ENCODE measurements at places on chromosomes 11 and 22.
A peak's percentile ranks its signal among the peaks of the same experiment; 100 is the strongest.

DNA sequence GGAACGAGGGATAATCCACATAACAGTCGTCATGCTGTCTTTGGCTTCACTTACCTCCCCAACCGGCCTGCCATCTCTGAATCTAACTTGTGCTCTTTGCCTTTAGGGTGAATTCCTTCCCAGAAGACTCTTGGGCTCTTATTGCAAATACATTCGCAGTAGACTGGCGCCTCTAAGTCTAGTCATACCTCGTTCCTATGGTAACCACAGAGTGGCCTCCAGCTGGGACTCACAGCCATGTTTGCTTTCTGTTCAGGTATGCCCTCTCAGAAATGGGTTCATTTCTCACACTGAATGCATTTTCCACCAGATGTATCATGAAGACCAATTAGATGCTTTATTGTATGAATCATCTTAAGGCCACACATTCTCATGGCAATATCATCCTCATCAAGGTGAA lies 112.7 kb downstream of the FAR1 start:
- DNase-seq: no peak

DNA sequence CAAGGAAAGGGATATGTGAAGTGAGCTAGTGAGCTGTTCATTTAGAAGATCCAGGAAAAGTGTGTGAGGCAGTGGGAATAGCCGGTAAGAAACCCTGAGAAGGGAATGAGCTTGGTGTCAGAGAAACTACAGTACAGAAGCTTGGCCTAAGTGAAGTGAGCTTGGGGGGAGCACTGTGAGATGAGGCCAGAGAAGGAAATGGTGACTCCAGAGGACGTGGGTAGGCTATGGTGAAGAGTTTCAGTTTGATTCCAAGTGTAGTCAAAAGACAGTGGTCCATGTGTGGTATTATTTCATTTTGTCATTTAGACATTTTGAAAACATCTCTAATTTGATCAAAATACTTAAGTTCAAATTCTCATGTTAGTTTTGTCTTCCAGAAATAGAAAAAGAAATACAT lies 77.2 kb downstream of the GRK3 start:
- no peak for DNase-seq

DNA sequence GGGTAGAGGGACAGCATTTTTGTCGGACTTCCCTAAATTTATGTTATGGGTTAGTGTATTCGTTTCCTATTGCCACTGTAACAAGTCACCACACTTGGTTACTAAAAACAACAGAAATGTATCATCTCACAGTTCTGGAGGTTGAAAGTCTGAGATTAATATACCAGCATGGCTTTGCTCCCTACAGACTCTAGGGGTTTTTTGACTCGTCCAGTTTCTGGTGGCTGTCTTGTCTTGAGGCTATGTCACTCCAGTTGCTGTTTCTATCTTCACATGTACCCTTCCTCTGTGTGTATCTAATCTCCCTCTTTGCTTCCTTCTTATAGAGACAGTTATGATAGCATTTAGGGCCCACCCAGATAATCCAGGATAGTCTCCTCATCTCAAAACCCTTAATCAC lies 9.1 kb upstream of the CCDC179 start:
- DNase-seq: no peak

DNA sequence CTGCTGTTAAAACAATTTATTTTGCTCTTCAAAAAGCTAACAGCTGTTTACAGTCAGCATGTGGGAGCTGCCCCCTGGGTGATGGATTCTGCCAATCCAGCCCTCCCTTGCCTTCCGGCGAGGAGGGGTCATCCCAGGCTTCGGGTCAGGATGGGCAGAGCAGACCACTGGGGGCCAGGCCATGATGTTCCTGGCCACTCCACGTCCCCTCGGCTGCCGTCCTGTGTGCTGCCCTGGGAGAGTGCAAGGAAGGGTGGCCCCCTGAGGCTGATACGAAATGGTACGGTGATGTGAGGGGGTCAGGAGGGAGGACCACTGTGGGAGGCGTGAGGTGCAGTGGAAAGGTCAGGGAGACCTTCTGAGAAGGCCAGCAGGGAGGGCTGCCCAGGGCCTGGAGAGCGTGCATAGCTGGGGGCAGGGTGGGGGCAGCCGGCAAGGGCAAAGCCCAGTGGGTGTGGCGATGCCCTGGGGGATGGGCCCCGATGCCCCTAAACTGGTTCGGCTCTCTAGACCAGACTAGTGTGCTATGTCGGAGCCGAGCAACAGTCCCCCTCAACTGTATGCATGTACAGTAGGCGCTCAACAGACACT lies 41.3 kb downstream of the RTN4R start:
- no peak for DNase-seq

DNA sequence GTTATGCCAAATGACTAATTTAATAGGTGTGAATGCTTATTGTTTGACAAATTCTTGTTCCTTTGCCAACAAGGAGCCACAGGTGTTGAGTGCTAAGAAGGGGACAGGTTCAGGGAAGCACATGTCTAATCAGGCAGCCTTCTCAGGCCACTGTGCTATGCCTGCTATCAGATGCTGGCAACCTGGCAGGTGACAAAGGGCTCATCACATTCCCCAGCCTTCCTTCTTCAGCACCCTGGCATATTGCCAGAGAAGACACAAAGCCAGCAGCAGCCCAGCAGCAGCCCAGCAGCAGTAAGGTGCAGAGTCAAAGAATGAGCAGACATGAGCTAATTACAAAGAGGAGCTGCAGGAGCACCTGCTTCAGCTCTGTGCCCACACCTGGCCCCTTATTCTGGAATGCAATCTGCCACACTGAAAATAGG lies 68.2 kb downstream of the GUCY1A2 start:
- no peak for DNase-seq

DNA sequence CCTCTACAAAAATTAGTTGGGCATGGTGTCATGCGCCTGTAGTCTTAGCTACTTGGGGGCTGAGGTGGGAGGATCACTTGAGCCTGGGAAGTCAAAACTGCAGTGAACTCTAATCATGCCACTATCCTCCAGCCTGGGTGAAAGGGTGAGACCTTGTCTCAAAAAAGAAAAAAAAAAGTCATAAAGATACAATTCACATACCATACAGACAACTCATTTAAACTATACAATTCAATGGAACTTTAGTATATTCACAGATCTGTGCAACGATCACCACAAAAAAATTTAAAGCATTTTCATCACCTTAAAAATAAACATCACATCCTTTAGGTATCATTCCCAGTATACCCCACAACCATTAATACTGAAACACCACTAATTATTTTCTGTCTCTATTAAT lies 201.2 kb downstream of the PGR start:
- no peak for DNase-seq

GRCh38 chr22:20128902-20129746 lies 2.5 kb upstream of the ZDHHC8 start:
- no peak for DNase-seq

GRCh38 chr11:80860632-80861031 lies 1419.8 kb upstream of the TENM4 start:
- DNase-seq: no peak

- DNase-seq: no peak
Measured at GRCh38 chr22:38844315-38845003, 631 bp upstream of the NPTXR start.

- no peak for DNase-seq
Measured at GRCh38 chr11:119756169-119756865, 27.3 kb upstream of the NECTIN1 start.

GRCh38 chr11:90310210-90310609 lies 87.4 kb upstream of the CHORDC1 start:
- no peak for DNase-seq

DNA sequence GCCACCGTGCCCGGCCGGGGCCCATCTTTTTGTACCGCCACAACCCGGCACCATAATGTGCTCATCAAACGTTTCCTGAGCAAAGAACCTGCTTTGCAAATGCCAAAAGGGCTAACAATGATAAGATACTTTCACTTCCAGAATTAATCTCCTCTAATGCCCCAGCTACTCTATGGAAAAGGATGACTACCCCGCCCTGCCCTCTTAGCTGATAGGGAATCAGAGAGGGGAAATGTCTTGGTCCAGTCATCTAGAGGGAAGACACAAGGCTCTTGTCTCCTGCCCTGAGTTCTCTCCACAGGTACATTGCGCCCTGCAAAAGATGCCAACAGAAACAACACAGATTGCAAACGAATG lies 586 bp downstream of the TTLL1 start:
- DNase-seq: no peak

GRCh38 chr11:116345575-116345974 lies 427.2 kb downstream of the BUD13 start:
- DNase-seq: no peak

DNA sequence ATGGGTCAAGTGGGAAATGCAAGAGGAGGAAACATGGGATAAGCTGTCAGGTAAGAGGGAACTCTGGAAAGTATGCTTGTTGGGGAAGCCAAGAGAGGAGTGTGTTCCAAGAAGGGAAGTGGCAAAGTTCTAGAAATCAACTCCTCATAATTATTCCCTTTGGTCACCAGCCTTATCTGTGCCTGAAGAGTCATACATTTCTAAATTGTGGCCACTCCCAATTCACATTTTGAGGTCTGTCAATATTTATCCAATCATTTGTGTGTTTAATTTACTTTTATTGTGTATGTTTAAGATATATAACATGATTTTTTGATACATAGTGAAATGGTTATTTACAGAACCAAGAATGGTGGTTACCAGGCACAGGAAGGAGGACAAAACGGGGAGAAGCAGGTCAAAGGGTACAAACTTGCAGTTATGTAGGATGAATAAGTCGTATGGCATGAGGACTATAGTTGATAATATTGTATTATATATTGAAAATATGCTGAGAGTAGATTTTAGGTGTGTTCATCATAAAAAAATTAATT lies 131.7 kb downstream of the GRIA4 start:
- DNase-seq: no peak

- DNase-seq: no peak
Measured at GRCh38 chr22:20948450-20948849, 18.6 kb upstream of the AIFM3 start.

GRCh38 chr11:105665281-105665680 lies 55.4 kb downstream of the GRIA4 start:
- no peak for DNase-seq

GRCh38 chr11:33697997-33698396 lies 2.6 kb downstream of the C11orf91 start:
- no peak for DNase-seq

DNA sequence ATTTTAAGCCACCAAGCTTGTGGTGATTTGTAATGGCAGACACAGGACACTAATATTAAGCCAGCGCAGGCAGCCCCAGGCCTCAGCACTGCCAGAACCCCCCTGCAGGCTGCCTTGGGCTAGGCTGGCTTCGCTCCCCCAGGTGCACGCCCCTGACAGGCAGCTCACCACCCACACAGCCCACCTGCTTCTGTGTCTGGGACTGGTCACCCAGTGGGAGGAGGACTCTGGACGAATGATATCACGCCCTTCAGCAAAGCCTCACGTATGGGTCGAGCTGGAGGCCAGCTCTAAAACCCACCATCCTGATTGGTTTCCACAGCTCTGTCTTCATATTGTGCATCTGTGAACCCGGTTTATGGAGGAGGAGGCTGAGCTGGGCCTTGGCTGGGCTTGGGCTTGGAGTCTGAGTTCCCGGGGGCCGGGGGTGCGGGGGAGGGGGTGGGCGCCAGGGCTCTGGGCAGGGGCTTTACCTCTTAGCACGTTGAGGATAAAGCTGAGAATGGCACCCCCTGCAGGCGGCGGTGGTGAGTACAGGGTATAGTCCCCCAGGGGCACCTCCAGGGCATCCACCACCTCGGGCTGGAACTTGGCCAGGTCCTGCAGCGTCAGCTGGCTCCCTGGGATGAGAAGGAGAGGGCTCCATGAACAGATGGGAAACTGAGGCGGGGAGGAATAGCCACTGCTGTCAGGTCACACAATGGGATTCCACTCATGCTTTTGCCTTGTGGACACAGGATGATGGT lies 13.8 kb downstream of the GGT5 start:
- no peak for DNase-seq

DNA sequence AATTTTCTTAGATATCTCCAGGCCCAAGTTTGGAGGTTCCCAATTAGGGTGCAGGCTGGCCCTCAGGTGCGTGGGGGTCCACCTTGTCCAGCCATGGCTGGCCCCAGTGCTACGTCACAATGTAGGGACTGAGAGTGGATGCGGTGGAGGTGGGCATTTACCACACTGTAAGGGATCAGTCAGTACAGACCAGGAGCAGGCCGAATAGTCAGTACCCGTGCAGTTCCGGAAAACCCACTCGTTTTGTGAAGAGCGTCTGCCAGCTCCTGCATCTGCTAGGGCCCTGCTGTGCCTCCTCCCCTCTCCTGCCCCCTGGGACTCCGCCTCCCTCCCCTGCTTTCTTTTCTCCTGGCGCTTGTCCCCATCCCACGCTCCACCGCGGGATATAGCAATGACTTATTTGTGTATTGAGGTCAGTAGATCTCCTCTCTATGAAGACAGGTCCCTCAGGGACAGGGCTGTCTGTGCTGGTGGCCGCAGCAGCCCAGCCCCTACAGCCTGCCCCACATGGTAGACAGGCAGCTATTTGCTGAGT lies 50.4 kb upstream of the SEPTIN5 start:
- DNase-seq: no peak

- no peak for DNase-seq
Measured at GRCh38 chr11:68048681-68049508, 10.1 kb downstream of the TCIRG1 start.

- no peak for DNase-seq
Measured at GRCh38 chr11:90737444-90738050, 514.7 kb upstream of the CHORDC1 start.

DNA sequence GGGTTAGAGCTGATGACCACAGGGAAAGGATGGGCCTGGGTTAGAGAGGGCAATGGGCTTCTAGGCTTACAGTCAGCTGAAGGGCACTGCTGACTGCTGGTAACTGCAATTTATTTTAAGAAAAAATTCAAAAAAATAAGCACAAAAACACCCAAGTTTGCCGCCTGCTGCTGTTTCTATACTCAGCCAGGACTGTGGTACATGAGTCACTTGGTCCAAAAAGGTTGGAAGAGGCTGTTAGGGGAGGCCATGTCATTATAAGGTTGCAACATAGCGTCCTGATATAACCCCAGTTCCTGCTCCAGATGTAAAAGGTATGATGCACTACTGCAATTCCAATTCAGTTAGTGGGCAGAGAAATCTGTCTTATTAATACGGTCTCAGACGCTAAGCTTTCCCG lies 98.9 kb downstream of the ETS1 start:
- DNase-seq: no peak

DNA sequence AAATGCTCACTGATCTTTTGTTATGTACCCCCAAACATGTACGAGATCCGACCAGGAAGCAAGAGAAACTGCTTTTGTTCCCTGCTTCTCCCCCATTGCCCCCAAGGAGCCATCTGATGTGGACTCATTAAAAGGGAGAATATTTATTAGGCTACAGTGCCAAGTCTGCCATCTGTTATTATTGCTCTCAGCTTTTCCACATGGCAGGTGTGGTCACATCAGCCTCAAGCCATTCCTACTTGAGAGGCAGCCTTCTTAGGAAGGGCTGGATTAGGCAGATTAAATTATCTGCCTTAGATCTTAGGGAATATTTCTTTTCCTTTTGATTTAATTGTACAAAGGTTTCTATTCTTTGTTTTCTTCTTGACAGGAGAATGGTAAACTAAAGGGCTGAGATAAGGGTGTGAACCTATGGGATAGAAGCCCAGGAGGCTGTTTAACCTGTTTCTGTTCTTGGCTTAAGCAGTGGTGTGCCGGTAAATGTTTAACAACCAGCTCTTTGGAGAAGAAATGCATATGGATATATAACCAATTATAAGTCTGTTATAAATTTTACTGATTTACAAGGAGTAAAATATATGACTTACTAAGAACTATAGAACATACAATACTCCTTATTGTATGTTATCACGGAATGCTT lies 88.8 kb downstream of the PDHX start:
- no peak for DNase-seq

- peak; percentile 1 for DNase-seq
Measured at GRCh38 chr22:24768537-24769374, 5.8 kb downstream of the PIWIL3 start.

GRCh38 chr11:1548221-1549070 lies 23.6 kb downstream of the DUSP8 start:
- peak; percentile 50 for DNase-seq
